ENCODE measurements at places on chromosomes 16 and 17.

- DNase-seq: peak; percentile 86
Measured at GRCh38 chr17:35486920-35487732, 38.6 kb upstream of the SLFN13 start.

DNA sequence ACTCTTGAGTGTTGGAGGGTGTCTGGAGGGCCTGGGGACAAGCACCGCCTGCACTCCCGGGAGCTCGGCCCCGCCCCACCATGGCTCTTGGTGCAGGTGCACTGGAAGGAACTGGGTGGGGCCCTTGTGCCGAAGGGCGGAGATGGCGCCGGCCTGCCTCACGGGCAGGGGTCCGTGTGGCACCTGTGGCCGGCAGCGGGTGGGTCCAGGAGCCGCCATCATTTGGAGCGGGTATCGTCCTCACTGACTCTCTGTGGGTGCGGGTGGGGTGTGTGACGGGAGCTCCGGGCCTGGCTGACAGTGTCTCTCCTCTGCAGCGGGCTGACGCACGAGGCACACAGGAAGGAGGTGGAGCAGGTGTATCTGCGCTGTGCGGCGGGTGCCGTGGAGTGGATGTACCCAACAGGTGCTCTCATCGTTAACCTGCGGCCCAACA is 5.2 kb downstream of the METRNL start:
- DNase-seq: no peak

DNA sequence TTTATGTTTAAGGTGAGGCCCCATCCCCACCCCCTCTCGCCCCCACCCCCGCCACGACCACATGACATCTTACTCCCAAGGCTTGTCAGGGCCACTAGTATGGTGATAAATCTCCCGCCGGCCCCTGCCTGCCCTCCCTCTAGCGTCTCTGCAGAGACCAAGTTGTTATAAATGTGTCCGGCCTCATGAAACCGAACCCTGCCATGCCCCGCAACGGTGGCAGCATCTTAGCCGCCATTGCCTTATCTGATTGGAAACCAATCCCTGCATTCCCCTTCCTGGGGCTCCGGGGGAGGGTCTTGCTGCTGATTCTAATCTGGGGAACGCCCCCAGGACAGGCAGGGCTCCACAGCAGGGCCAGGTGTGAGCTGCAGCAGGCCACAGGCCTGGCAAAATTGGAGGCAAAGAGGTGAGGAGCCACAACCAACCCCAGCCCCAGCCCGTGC is 352.4 kb downstream of the C16orf95 start:
- DNase-seq: no peak

DNA sequence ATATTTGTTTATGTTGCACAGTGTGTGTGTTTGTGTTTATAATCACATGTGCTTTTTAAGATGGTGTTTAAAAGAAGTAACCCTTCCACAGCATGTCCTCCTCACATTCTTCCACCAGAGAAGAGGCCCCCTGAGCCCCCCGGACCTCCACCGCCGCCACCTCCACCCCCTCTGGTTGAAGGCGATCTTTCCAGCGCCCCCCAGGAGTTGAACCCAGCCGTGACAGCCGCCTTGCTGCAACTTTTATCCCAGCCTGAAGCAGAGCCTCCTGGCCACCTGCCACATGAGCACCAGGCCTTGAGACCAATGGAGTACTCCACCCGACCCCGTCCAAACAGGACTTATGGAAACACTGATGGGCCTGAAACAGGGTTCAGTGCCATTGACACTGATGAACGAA is 69.2 kb downstream of the CDK12 start:
- DNase-seq: no peak

DNA sequence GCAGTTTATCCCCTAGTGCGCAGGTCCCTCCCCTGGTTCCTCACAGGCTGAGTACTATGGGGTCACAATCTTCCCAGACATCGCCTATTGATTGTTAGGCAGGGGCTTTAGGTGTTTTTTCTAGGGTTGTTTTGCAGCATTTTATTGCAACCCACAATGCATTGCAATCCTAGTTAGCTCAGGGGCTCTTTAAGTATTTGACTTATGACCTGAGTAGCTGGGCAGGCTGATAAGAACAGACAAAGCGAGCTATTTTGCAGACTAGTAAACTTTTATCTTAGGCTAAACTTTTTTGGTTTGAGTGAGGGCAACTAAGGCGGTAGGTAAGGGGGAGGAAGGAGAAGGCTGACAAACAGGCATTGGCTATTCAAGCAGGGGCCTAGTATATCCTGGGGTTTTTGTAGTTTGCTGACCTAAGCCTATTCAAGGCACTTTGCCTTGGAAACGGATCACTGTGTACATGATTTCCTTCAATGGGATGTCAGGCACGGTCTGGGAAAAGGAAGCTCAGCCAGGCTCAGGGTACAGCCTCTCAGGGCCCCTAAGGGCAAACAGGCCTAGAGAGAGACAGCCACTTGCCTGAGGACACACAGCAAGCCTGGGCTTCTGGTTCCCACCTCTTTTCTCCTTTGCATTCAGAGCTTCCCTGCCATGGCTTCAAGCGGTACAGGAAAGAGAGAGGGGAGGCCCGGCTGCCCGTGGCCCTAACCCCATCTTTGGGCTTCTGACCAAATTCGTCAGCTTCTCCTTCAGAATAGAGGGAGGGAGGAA is 6.4 kb downstream of the DRC7 start:
- no peak for DNase-seq

DNA sequence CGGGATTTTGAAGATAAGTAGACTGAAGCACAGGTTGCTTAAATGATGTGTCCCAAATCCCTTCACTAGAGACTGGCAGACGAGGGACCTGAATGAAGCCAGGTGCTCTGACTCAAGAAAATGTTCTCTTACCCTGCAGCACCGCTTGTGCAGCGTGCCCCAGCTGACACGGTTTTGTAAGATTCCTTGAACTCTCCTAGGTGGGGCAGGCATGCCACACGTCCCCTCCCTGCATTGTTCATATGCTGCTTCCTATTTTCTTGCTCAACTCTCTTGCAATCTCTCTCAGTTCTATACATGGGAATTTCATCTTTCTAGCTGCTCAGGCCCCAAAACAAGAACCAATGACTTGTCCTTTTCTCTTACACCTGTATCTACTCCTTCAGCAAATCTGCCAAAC is 22.1 kb upstream of the HNF1B start:
- no peak for DNase-seq

DNA sequence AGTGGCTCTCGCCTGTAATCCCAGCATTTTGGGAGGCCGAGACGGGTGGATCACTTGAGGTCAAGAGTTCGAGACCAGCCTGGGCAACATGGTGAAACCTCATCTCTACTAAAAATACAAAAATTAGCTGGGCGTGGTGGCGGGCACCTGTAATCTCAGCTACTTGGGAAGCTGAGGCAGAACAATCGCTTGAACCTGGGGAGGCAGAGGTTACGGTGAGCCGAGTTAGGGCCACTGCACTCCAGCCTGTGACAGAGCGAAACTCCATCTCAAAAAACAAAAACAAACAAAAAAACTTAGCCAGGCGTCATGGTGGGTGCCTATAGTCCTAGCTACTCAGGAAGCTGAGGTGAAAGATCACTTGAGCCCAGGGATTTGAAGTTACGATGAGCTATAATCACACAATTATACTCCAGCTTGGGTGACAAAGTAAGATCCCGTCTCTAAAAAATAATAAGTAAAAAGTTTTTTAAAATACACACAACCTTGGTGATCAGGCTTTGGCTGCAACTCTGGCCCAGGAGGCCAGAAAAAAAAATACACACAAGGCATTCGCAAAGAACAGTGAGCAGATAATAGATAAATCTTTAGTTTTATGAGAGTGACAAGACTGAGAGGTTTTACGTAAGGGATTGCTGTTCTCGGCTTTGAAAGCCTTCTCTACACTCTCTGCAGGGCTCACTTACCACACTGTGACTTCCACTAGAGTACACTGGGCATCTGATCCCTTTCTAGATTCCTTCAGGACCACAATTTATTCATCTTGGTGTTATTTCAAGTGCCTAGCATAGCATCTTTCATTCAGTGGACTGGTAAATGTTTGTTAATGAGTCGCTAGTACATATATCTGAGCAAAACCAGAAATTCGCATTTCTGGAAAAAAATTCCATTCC is 5.9 kb downstream of the GSPT1 start:
- no peak for DNase-seq
